IMR-90 (cell line): ENCODE measurements at places on chromosomes 3 and 15. TPM values are rescaled to one million over a fixed set of nuclear protein-coding genes. Genes with fewer than 3 reads are reported as not detected.

Gene ZCWPW2
- total RNA-seq = 0.18 and 0.56 TPM in 2 replicates

Gene CHCHD4
- total RNA-seq = 9.0 and 12.2 TPM in 2 replicates

DNA sequence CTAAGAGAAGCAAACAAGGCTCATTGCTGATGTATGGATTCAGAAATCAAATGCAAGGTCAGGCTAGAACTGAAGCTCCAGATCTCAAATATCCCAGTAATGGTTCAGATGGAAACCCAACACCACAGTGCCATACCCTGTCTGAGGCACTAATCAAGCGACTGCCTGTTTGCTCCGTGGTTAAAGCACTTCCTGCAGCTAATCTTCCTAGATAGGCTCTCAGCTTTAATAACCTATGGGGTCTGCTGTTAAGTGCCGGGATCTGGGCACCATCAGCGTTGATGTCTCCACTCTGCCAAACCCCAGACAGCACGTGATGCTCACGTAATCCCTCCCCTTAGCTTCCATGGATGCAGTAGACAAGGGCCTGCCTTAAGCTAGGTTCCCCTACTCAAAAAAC is 262.6 kb downstream of the MECOM start:
- no peaks in the 10 kb centered on the region for H3K36me3 ChIP-seq
- H3K4me1 ChIP-seq = no peaks in the 10 kb centered on the region; the same call in 1 of the 2 replicates
- no peaks in the 10 kb centered on the region; the same call in 1 of the 2 replicates for H3K27me3 ChIP-seq
- no peak overlapping the region for H3K27ac ChIP-seq

- no peaks in the 10 kb centered on the region for H3K27me3 ChIP-seq
- no peak overlapping the region for H3K4me3 ChIP-seq
- H3K27ac ChIP-seq = no peak overlapping the region
- H3K36me3 ChIP-seq = 0 out of 2 replicates have a peak, but pooled peaks cover 2% of the 10 kb centered on the region
- no peak for DNase-seq
These were observed 195.8 kb downstream of the BBX start for GRCh38 chr3:107718547-107718946.

- no peak overlapping the region for H3K27ac ChIP-seq
- H3K4me1 ChIP-seq = no peaks in the 10 kb centered on the region
- H3K4me3 ChIP-seq = no peak overlapping the region
- no peaks in the 10 kb centered on the region for H3K36me3 ChIP-seq
These were observed 134.9 kb downstream of the OTOL1 start for GRCh38 chr3:161631536-161631935.

DNA sequence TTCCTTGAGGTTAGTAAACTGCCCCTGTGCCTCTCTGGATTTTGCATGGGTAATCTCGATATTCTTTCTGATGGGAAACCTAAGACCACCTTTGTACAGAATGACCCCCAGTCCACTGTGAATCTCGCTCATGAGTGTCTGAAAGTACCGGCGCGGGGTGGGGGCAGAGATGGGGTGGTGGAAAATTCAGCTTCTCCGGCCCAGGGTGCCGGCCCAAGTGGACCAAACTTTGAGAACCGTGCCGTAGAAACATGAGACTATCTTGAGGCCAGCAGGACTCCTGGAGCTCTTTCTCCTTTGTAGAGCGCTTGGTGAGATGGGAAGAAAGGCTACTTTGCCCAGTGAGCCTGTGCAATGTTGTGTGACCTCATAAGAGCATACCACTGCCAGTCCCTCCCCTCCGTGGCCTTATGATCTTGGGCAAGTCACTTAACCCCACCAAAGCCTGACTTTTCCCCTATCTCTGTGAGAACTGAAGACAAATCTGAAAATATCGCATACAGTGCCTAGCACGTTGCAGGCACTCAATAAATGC is 40.4 kb upstream of the VEPH1 start:
- no peak overlapping the region for H3K27ac ChIP-seq
- no peaks in the 10 kb centered on the region for H3K36me3 ChIP-seq
- H3K4me3 ChIP-seq = peak overlapping the region; percentile 43
- no peaks in the 10 kb centered on the region for H3K27me3 ChIP-seq
- H3K4me1 ChIP-seq = peaks cover 3% of the 10 kb centered on the region; the same call in 1 of the 2 replicates
- no peak for DNase-seq

- no peak for DNase-seq
- no peaks in the 10 kb centered on the region for H3K4me1 ChIP-seq
- no peak overlapping the region for H3K27ac ChIP-seq
- H3K36me3 ChIP-seq = no peaks in the 10 kb centered on the region
- peaks cover 34% of the 10 kb centered on the region for H3K27me3 ChIP-seq
These were observed 28.7 kb upstream of the FAM98B start for GRCh38 chr15:38425269-38425668.
